ENCODE measurements at places on chromosomes 16 and 17.

DNA sequence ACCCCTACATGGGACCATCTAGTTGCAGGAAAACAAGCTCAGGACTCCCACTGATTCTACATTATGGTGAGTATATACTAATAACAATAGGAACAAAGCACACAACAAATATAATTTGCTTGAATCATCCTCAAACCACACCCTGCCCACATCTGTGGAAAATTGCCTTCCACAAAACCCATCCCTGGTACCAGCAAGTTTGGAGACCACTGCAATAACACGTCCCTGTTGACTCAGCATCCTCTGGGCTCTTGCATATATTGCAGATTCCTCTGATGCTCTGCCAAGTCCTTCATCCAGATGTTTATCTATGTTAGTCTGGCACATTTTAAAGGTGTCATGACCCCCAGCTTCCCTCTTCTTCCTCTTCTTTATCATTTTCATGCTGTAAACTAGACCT, 138.4 kb downstream of the PCTP start:
- DNase-seq: no peak

DNA sequence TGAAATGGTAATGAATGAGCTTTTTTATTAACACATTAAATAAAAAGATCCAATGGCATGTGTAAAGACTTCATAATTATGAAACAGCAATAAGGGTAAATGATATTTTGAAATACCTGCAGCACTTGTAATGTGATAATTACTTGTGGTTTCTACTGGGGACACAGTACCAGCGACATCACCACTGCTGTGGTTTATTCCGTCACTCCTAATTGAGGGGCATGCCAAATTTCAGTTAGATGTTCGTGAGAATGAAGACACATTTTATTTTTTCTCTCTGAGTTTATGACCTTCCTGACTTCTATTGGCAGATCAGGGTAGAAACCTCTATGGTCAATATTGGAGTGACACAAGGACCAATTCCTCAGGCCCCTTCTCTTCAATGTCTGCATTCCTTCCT, 131.9 kb upstream of the XYLT1 start:
- no peak for DNase-seq

- DNase-seq: no peak
These were observed 7.0 kb downstream of the TERF2 start for GRCh38 chr16:69378760-69379159.

DNA sequence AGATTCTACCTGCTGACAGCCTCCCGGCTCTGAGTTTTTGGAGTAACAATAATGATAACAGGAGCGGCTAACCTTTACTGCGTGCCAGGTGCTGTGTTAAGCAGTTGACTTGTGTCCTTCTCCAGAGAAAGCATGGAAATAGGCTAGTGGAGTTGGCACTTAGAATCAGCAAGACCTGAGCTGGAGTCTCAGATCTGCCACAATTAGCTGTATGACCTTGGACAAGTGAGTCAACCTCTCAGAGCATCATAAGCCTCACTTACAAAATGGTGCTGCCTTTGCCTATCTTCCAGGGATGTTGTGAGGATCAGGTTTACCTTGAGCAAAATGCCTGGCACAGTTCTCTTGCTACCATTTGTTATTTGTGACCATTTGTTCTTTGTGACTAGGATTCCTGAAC, 32.1 kb upstream of the TEX2 start:
- no peak for DNase-seq

Measured in stimulated activated CD4-positive, alpha-beta T cell treated with anti-CD3 and anti-CD28 coated beads, Interleukin-1b, Interleukin-23, amount 100 ng/mL, for 1 hour (primary cell).